ENCODE measurements at places on chromosomes 16 and 17.

DNA sequence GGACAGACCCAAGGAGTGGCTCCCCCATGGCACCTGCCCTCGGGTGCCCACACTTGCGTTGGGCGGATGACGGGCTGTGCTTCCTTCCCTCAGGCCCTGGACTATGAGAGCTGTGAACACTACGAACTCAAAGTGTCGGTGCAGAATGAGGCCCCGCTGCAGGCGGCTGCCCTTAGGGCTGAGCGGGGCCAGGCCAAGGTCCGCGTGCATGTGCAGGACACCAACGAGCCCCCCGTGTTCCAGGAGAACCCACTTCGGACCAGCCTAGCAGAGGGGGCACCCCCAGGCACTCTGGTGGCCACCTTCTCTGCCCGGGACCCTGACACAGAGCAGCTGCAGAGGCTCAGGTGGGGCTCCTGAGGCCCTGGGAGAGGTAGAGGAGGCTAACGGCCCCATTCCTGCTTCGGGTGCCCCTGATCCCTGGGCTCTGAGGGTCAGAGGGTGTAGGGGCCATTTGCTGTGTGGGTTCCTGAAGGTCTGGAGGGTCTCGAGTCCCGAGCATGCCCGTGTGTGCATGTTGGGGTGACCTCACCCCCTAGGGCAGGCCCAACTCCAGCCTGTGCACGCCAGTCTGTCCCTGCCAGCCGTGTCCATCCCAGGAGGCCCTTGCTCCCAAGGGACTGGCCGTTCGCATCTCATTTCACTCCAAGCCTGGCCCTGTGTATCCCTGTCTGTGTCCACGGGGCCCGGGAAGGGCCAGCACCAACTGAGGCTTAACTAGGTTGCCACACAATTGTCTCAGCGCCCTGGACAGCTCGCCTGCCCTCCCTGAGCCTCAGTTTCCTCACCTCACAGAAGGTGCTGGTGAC lies 10.0 kb downstream of the SLC22A31 start:
- DNase-seq = no peak

DNA sequence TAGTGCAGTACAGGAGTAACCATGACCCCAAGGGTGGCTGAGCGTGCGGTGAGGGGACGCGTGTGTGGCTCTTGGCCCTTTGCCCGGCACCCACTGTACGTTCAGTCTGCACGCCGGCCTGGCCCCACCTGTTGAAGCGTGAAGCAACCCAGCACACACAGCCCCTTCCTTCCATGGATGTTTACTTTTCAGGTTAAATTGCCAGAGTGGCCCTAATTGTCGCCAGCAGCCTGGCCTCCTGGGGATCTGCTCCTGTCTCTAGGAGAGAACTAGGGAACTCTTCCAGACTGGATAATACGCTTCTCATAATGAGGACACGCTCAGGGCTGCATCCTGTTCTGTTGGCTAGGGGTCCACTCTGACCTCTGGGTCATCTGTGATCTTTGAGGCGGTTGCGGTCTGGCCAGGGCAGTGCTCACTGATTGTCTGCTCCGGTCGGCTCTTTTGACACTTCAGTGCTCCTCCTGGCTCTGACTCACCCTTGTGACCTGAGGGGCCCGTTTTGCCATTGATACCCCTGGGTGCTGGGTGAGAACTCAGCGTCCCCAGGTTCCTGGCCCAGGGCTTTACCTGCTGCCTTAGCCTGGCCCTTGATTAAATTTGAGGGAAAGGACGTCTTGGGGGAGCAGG lies 27.7 kb downstream of the TPSG1 start:
- no peak for DNase-seq

- no peak for DNase-seq
These were observed 23.1 kb upstream of the RPL38 start for GRCh38 chr17:74180336-74180735.

DNA sequence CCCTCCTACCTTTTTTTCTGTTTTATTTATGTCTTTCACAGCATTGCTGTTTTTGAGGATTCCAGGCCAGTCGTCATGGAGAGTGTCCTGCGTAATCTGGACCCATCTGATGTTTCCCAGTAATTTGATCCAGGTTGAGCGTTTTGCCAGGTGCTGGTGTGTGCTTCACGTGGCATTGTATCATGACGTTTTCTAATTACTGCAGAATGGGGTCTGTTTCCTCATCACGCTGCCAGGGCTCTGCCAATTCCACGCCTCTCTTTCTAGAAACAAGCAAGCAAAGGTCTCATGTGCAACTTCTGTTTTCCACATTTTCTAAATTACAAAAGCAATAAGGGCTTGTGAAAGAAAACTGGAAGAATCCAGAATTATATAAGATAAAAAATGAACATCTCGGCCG lies 28.3 kb upstream of the BHLHA9 start:
- DNase-seq = no peak

DNA sequence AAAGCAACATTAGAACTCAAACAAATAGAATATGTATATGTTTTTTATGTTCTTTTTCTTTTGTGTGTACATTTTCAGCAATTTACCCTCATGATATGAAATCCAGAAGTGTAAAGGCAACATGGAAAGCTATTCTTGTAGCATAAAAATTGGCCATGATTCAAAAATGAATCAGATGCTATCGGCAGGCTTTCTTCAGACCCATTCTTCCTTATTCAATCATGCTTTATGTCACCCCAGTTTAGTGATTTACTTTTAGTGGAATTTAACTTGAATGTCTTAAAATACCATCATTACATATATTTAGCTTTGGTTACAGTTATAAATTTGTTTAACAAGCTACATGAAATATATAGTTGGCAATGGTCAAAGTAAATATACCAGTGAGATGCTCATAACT lies 21.4 kb upstream of the SMIM36 start:
- DNase-seq = no peak

- DNase-seq = no peak
These were observed 36.1 kb upstream of the FASN start for GRCh38 chr17:82134101-82134500.

DNA sequence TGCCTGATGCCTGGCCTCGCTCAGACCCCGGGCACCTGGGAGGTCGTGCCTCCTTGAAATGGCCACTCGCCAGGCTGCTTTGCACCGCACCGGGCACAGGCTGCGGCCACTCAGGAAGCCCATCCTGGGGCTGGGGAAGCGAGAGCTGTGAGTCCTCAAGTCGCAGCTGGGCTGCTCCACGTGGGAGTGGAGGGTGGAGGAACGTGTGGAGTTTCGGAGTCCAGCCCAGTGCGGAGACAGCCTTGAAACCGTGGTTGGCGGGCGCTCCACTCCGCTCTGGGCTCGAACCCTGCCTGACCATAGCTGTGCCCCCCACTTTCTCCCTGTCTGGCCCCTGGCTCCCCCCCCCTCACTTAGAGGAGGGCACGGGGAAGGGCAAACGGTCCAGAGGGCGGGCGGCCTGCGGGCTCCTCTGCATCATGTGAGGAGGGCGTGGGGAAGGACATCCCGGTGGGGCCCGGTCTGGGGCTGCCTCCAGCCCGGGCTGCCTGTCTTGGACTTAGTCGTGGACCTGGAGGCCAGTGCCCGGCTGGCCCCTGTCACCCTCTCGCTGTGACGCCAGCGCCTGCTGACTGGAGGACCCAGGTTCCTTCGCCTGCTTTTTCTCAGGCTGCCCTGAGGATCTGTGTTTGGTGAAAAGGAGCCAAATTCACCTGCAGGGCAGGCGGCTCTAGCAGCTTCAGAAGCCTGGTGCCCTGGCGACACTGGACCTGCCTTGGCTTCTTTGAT lies 2.5 kb downstream of the UBE2I start:
- no peak for DNase-seq

- no peak for DNase-seq
These were observed 1.6 kb upstream of the IL32 start for GRCh38 chr16:3063625-3064386.

GRCh38 chr16:64617836-64618476 lies 503.9 kb downstream of the CDH11 start:
- no peak for DNase-seq
